ENCODE measurements at places on chromosomes 2 and 18. TPM values are rescaled to one million over a fixed set of nuclear protein-coding genes. Genes with fewer than 3 reads are reported as not detected.
A peak's percentile ranks its signal among the peaks of the same experiment; 100 is the strongest.

DNA sequence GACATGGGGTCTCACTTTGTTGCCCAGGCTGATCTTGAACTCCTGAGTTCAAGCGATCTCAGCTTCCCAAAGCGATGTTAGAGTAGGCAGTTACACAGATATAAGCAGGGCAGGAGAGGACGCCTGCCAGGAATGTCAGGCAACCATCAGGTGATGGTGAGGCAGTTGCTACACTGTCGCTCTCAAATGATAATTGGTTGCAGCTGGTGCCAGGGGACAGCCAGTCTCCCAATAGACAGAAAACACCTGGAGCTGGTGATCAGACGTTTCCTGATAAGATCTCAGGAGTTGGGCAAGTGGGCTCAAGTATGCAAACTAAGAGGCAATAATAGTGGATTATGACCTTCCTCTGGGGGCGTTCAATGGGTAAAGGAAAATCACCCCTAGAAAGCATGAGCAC lies 163.1 kb upstream of the RGPD4 start:
- H3K4me1 ChIP-seq, result no peaks in the 10 kb centered on the region
- H3K4me3 ChIP-seq, result no peak overlapping the region
- no peak for DNase-seq
- H3K27ac ChIP-seq, result no peak overlapping the region
- H3K36me3 ChIP-seq, result no peaks in the 10 kb centered on the region
- no peaks in the 10 kb centered on the region for H3K27me3 ChIP-seq

DNA sequence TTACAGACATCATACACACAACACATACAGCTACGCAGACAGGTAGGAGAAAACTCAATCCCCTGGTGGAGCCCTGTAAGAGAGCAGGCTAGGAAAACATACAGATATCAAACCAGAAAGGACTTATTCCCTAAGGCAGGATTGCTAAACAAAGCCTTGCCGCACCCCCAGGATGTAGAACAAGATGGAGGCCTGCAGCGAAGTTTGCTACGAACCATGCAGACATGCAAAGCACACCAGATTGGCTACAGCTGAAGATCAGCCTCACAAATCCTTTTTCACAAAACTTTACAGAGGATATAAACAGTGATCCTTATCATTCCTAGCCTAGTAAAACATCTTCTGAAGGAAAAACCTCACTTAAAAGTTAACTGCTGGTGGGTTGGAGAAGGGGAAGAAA lies 28.3 kb downstream of the C18orf54 start:
- no peak overlapping the region for H3K4me3 ChIP-seq
- no peaks in the 10 kb centered on the region for H3K27me3 ChIP-seq
- H3K36me3 ChIP-seq, result no peaks in the 10 kb centered on the region
- H3K27ac ChIP-seq, result no peak overlapping the region

Gene MOGAT1
- total RNA-seq, result not detected

- no peaks in the 10 kb centered on the region for H3K27me3 ChIP-seq
- no peak overlapping the region for H3K4me3 ChIP-seq
- no peak overlapping the region for H3K27ac ChIP-seq
- H3K36me3 ChIP-seq, result no peaks in the 10 kb centered on the region
- no peak for DNase-seq
These were observed 308.1 kb downstream of the GBX2 start for GRCh38 chr2:235860111-235860510.

- H3K36me3 ChIP-seq, result no peaks in the 10 kb centered on the region
- H3K4me1 ChIP-seq, result no peaks in the 10 kb centered on the region
- H3K4me3 ChIP-seq, result no peak overlapping the region
- H3K27ac ChIP-seq, result no peak overlapping the region
- no peak for DNase-seq
These were observed 22.5 kb downstream of the STAT4 start for GRCh38 chr2:191128172-191128910.

Gene MFF
- 80.8 TPM for total RNA-seq

GRCh38 chr2:1702186-1702565 lies 42.1 kb downstream of the PXDN start:
- no peak for DNase-seq
- no peak overlapping the region for H3K4me3 ChIP-seq
- no peaks in the 10 kb centered on the region for H3K27me3 ChIP-seq
- H3K27ac ChIP-seq, result no peak overlapping the region

Gene STAT4
- total RNA-seq, result 8.5 TPM

Gene PIEZO2
- total RNA-seq, result 4.1 TPM

GRCh38 chr18:44916429-44917207 lies 235.9 kb downstream of the SETBP1 start:
- H3K27me3 ChIP-seq, result no peaks in the 10 kb centered on the region
- peak overlapping the region; percentile 60 for H3K27ac ChIP-seq
- no peak for DNase-seq
- no peaks in the 10 kb centered on the region for H3K36me3 ChIP-seq
- no peaks in the 10 kb centered on the region for H3K4me1 ChIP-seq

Gene AAK1
- 93.7 TPM for total RNA-seq

All from kidney (tissue), 22 donors.